Effector CD8-positive, alpha-beta T cell (primary cell): ENCODE measurements at places on chromosomes 7 and 10.

- no peak for DNase-seq
Measured at GRCh38 chr7:158705234-158705850, 738 bp upstream of the NCAPG2 start.

DNA sequence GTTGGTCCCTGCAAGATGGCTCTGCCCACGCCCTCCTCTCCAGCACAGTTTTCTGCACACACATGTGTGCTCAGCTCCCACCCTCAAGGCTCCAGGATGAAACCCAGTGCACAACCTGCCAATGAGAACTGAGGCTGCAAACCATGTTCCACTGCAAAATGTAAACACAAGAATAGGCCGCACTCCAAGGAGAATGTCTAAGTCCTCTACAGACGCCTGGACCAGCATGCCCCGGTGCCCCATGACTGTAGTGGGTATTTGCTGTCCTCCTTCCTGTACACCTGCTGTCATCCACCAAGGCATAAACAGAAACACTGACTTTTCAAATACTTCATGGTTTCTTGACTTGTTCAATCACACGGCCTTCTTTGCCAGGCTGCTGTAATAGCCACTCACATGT is 72.6 kb downstream of the COBL start:
- DNase-seq, result no peak

- DNase-seq, result no peak
Measured at GRCh38 chr7:43112941-43113621, 634 bp downstream of the HECW1 start.

GRCh38 chr10:30190577-30191552 is 131.5 kb upstream of the JCAD start:
- no peak for DNase-seq

GRCh38 chr7:102036958-102037357 is 219.5 kb downstream of the CUX1 start:
- no peak for DNase-seq

- no peak for DNase-seq
Measured at GRCh38 chr7:1447551-1448244, 11.6 kb downstream of the MICALL2 start.

DNA sequence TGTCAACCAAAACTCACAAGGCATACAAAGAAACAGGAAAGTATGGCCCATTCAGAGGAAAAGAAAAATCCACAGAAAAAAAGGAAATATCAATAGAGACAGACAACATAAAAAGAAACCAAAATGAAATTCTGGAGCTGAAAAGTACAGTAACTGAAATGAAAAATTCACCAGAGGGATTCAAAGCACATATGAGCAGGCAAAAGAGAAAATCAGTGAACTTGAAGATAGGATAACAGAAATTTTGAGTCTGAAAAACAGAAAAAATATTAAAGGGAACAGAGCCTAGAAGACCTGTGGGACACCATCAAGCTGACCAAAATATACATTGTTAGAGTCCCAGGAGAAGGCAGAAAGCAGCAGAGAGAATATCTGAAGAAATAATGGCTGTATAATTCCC is 60.6 kb downstream of the XPNPEP1 start:
- no peak for DNase-seq

GRCh38 chr7:380139-380485 is 90.1 kb downstream of the FOXL3 start:
- DNase-seq, result no peak

DNA sequence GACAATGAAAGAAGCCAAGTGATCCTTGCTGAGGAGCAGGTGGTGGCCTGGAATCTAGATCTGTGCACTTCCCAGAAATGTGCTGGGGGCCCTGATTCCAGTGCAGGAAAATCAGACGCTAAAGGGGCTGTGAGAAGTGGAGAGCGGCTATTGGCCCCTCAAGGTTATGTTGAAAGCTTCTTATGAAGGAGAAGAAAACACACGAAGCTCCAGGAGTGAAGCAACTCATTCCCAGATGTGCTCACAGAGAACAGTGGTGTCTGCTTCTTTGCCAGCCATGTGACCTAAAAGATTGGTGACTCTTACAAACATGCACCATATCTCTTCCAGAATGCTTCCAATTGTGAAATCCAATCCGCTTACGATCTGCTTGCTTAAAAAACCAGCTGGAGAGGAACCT is 679.3 kb upstream of the IGFBP3 start:
- no peak for DNase-seq

- DNase-seq, result no peak
Measured at GRCh38 chr7:129009437-129009836, 45.5 kb downstream of the TNPO3 start.

- DNase-seq, result no peak
Measured at GRCh38 chr10:69742928-69743602, 58.6 kb upstream of the COL13A1 start.

DNA sequence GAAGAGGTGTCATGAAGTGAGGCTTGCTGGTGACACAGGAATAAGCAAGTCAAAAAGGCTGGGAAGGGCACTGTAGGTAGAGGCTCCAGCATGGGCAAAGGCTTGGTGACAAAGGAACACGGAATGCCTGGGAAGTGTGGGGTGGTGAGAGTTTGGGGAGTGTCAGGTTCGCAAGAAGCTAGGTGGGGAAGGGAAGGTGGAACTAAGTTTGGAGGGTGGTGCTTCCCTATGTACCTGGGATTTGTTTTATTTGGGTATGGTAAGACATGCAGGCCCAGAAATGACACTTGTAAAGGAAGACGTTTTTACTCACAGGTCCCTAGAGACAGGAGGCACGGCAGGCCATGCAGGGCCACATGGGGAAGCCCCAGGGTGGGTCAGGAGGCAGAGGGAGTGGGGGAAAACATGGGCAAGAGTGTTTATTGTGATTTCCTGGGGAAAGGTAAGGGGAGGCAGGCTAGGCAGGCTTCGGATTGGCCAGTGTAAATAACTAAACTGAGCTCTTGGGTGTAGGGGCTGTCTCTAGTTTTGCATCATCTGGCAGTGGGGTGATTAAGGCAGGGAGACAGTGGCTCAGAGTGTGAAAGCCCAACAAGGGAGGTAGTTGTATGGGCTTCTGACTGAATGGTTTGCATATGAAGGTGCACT is 52.1 kb downstream of the SH2D4B start:
- DNase-seq, result no peak

DNA sequence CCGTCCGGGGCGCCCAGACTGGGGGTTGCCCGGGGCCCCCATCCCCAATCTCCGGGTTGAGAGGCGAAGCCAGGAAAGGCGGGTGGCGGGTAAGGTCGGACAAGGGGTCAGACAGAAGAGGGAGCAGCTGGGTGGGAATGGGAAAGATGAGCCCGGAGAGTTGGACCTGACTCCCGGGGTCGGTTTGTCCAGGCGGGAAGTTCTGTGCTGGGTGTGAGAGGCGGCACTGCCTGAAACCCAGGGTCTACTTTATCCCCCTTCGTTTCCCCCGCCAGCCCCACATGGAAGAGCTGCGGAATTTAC is 675 bp downstream of the SLC4A2 start:
- DNase-seq, result no peak

GRCh38 chr7:142603870-142604448 is 145.3 kb upstream of the PRSS1 start:
- peak; percentile 36 for DNase-seq

DNA sequence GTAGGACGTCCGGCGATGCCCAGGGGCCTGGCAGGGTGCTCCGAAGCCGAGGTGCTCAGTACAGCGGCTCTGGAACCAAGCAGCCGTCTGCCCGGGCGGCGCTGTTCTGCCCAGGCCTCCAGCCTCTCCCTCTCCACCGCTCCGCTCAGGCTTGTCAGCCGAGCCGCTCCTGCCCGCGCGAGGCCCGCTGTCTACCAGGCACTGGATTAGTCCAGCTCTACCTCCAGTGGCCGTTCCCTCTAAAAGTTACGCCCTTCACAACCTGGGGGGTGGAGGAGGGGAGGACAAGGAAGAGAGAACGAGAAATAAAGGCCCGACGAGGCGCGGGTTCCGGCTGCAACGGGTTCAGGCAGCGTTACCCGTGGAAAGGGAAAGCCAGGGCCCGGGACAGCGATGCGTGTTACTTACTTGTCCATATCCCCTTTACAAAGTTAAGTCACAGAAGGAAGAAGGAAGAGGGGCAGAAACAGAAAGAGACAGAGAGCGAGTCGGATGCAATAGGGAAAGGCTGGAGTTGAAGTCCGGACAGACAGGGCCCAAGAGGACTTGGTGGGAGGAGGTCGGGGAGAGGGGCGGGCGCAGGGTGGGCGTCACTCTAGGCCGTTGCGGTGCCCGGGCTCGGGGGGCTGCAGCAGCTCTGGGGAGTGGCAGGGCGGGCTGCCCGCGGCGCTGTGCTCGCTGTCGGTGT is 2.8 kb downstream of the SP8 start:
- no peak for DNase-seq

- DNase-seq, result no peak
Measured at GRCh38 chr7:25642849-25643248, 414.6 kb upstream of the NPVF start.

DNA sequence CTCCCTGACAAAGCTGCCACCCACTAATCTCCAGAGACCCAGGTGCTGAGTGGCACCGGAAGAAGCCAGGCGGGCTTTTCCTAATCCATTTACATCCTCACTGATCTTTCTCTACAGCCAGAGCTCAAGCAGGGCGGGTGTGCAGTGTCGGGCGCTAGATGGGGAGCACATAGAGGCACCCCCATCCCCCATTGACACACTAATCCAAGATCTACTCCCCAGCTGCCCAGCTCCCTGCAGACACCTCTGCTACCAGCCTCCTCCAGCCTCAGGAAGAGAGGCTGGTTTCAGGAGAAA is 22.2 kb downstream of the FRMPD2 start:
- DNase-seq, result no peak

DNA sequence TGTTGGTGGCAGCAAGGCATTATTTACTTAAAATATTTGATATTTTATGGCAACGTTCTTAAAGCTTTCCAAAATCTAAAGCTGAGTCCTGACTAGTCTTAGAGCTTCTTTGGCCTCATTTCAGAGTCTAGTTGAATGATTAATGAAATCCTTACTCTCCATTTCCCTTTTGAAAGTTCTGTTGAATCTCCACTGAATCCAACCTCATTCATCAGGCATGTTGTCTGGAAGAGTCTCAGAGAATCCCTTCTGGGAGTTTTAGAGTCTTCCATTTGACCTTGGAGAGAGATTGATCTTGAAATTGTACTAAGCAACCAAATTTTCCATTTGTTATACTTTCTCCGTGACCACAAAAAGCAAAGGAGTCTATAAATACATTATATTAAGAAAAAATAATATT is 198.5 kb upstream of the TMEM196 start:
- no peak for DNase-seq

GRCh38 chr10:86334488-86335085 is 32.0 kb downstream of the GRID1 start:
- no peak for DNase-seq

GRCh38 chr10:123848564-123849457 is 42.8 kb downstream of the CPXM2 start:
- DNase-seq, result no peak

DNA sequence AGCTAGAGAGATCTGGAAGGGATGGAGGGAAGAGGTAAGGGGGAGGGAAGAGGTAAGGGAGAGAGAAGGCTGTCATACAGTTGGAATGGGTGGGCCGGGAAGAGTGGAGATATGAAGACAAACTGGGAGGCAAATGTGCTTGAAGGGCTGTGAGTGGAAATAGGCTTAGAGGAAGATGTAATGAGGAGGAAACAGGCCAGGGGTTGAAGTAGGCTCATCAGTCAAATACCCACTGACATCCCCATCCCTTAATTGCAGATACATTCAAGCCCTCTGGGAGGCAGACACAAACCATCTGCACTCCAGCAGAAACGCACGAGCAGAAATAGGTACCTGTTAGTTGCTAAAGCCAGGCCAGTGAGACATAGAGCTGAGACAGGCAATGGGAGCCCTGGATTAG is 2.1 kb downstream of the SYNPO2L start:
- no peak for DNase-seq

DNA sequence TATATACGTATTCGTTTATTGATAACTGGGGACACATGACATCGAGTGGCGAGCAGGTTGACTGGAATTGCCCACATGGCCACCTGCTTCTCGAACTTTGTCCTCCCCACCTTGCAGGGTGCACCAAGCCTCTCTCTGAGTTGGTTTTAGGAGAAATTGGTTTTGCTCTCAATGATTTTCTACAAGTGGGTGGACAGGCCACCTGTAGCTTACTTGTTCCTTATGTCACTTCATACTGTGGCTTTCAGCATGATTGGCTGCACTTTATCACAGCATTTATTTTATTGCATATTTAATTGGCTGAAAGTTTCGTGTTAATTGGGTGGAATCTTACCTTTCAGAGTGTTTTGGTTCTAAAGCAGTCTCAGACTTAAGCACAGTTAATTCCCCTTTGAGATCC is 215.6 kb upstream of the SHH start:
- DNase-seq, result no peak

DNA sequence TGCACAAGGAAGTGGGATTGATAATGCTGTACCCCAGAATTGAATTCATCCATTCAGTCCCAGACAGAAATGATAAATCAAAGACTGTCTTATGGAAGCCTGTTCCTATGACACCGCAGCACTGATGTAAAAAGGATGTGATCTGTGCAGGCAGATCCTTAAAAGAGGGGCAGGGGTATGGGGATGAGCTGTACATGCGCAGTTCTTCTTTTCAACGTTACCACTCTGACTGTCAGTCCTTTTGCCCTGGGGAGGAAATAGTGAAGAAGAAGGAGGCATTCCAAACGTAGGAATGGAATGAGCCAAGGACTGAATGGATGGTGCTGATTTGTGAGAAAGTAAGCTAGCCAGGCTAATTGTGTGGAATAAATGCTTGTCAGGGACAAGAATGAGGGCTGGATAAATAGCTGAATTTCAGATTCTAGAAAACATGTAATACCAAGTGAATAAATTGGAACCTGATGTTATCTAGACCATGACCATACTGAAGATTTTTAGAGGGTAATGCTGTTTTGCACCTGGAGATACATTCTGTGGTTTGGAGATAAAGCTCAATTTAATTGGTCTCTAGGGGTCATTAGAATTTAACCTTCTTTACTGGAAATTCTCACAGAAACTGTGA is 509.3 kb downstream of the SORCS3 start:
- no peak for DNase-seq

GRCh38 chr7:89247207-89247606 is 451.7 kb upstream of the TEX47 start:
- DNase-seq, result no peak

DNA sequence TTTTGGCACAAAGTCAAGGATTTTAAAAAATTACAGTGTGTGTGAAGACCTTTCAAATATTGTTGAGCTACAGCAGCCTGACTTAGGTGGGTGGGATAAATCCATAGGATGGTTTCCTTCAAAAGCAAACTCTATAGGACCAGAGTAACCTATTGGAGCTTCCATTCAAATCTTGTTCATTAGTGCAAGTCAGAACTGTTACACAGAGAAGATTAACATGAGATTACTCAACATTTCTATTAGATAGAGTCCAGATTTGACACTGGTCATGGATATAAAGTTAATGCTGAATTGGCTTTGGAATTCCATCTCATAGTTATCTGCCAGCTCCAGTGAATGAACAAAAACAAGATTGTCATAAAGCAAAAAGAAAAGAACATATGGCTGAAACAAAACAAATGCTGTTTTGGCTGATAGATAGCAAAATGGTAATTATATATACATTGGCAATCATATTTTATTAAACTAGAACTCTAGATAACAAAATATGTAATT is 129.6 kb upstream of the SEMA3A start:
- no peak for DNase-seq

GRCh38 chr7:138784692-138785091 is 13.1 kb upstream of the TMEM213 start:
- no peak for DNase-seq

- no peak for DNase-seq
Measured at GRCh38 chr10:93224005-93224779, 150.5 kb downstream of the CYP26A1 start.

- DNase-seq, result no peak
Measured at GRCh38 chr10:73916761-73917470, 6.0 kb downstream of the PLAU start.
